ENCODE measurements at places on chromosomes 7 and 10.

DNA sequence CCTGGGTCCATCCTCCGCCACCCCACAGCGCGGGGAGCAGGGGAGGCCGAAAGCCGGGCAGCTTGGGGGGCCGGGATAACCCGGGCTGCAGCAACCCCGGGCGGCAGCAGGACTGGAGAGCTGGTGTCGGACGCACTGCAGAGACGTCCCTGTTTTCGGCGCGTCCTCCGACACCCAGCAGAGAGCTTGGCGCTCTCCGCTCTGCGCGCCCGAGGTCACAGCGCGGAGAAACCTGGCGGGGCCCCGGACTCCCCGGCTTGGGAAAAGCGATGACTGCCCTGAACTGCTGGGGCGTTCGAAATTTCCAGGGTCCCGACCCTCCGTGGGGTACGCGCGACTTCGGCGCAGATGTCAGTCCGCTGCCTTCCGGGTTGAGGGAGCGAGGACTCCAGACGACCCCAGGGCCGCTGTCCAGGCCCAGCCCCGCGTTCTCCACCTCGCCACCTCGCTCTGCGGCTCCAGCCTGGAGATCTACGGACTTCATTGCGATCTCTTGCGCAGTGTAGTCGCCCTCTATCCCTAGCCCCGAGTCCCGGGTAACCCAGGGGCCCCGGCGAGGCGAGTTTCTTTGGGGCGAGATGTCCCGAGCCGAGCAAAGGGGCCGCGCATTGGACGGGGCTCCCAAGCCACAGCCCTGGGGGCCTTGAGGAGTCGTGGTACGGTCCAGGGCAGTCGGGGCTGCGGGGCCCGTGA, 617 bp upstream of the FOXI2 start:
- DNase-seq = no peak

DNA sequence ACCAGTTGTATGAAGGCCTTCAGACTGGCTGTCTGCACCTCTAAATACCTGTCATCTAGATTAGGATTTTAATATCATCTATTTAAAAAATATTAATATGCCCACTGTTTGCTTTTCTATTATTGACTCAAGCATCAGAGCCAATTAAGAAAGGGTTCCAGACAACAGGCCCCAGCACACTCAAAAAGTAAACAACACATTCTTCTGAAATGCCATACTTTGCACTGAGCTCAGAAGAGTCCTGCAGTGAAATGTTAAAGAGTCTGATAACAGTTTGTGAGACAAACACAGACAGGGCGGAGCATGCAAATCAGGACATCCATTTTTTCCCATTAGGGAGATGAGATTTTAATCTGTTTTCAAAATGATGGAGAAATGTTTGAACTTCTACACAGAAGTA, 45.9 kb upstream of the KLF6 start:
- DNase-seq = no peak

GRCh38 chr7:37416378-37417106, 32.1 kb downstream of the ELMO1 start:
- no peak for DNase-seq

- no peak for DNase-seq
Observed at GRCh38 chr7:107387128-107387527, 82.7 kb upstream of the GPR22 start.

- no peak for DNase-seq
Observed at GRCh38 chr7:36232555-36232954, 79.5 kb downstream of the EEPD1 start.

DNA sequence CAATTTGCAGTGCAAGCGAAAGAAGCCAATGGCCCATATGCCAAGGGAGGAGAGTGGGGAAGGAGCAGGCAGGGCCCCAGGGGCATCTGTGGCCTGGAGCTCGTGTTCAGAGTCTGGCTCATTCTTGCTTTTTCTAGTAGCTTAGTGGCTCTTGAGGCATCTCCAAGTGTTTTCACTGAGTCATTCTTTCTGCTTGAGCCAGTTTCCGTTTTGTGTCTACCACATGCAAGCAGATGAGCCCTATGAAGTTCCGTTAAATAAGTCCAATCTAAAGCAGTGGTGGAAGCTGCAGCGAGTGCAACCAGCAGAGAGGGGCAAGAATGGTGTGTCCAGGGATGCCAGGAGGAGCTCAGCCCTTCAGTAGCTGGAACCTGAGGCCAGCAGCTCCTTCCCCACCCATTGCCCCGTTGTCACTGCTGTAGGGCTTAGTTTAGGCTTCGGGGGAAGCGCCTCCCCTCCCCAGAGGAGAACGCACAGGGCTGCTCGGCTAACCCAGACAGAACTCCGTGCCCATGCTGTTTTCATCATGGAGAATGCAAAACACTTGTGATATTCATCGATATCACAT, 57.4 kb upstream of the EBF3 start:
- DNase-seq = no peak

GRCh38 chr7:107715531-107715930, 28.4 kb upstream of the CBLL1 start:
- DNase-seq = no peak

GRCh38 chr10:241451-241850, 106.2 kb downstream of the ZMYND11 start:
- no peak for DNase-seq

DNA sequence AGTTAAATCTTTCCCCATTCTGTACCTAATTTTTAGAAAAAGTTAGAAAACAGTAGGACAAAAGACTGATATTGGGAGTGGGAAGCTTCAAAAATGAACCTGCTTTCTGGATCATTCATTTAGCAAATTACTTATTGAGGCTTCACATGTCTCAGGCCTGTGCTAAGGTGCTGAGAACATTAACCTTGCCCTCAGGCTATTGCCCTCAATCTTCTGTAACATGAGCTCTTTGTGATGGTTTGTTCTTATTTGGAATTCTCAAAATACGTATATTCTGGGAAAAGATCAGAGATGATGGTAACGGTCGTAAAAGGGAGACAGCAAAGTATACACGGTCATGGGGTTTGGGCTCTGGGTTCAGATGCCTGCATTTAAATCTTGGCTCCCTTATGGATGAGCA, 39.5 kb upstream of the PRKG1 start:
- DNase-seq = no peak

DNA sequence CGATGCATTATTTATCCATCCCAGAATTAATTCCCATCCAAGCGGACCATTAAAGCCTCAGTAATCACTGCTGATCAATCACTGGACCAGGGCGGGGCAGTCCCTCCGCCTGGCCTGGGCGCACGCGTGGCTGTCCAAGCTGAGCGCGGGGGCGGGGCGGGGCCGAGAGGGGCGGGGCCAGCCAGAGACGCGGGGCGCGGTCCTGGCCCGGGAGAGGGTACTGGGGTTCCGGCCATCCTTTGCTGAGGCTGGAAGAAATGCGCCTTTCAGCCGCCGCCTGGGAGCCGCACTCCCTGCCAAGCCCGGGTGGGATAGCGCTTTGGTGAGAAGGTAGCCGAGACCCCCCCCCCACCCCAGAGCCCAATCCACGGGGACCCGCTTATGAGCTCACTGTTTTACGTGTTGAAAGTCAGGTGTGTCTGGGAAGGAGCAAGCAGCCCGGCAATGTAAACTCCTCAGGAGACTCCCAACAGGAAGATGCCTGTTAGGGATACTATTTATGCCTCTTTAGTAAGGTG, at the start of gene ARHGAP22:
Gene ARHGAP22 (minus strand): TSS at position 83 of the 518 bp plus-strand sequence. CDS start 277 bp downstream, outside the sequence.
- DNase-seq = no peak

- DNase-seq = no peak
Observed at GRCh38 chr10:106765241-106765754, 399.2 kb downstream of the SORCS1 start.

DNA sequence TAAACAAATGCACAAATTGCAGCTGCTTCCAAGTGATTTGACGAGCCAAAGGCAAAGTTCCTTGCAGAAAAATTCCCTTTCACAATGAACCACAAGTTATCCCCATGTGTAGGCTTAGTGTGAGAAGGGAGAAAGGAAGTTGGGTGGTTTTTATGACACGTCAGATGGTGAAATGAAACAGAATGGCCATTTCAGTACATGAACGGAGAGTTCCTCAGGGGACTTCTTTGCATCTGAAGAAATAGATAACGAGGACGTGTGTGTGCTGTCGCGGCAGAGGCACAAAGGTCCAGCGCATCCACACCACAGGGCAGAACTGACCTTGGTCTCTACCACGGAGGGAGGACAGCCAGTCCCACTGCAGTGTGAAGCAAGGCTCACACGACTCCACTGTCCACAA, 135.9 kb downstream of the PAXIP1 start:
- no peak for DNase-seq

- DNase-seq = no peak
Observed at GRCh38 chr7:24025765-24026164, 258.2 kb upstream of the NPY start.

DNA sequence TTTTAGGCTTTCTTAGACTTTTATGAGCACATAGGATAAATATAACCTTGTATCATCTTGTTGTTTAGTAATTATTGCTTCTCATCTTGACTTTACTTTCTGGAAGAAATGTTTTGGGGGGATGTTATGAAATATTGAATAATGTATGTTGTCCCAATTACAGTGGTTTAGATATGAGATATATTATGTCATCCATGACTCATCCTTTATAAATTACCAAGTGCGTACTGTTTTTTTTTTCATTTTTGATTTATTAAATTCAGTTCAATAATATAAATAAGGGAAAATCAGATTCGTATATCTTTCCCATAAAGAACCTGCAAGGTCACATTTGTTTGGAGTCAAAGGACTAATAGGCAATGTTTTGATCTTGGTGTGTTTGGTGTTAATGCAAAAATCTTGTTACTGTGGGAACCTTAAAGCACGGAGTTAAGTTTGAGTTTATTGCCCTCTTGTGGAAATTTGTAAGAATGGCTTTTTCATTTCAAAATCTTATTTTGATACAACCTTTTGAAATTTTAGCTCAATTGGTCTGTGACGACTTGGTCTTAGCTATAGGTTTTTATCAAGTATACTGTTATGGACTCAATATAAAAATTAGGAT, 108.6 kb downstream of the SRI start:
- peak; percentile 65 for DNase-seq

DNA sequence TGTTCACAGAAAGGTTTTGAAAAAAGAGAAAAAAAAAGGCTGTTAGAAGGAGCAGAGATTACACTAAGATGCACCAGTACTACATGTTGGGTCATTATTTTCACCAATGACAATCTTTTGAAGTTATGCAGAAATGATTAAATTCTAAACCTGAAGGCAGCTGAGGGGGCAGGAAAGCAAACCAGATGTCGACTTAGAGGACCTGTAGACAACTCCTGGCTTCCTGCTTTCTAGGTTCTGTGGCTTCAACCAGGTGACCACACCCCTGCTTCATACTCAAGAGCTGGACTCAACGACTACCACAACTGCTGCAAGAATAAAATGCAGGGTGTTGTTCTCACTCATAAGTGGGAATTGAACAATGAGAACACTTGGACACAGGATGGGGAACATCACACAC, 30.0 kb downstream of the MYOF start:
- no peak for DNase-seq

DNA sequence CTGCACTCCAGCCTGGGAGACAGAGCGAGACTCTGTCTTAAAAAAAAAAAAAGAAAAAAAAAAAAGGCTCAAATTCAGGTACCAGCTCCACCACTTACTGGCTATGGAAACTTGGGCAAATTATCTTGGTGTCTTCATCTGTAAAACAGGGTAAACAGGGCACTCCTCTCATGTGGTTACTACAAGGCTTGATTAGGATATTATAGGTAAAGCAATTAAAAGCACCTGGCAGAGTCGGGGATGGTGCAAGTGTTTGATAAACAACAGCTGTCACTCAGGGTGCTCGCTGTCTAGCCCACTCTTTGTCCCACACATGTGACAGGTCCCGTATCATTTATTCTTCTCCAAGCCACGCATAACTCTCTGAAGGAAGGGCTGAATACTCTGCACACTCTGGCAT, 96.9 kb downstream of the SORBS1 start:
- no peak for DNase-seq

- no peak for DNase-seq
Observed at GRCh38 chr7:47661051-47661714, 79.3 kb upstream of the TNS3 start.

DNA sequence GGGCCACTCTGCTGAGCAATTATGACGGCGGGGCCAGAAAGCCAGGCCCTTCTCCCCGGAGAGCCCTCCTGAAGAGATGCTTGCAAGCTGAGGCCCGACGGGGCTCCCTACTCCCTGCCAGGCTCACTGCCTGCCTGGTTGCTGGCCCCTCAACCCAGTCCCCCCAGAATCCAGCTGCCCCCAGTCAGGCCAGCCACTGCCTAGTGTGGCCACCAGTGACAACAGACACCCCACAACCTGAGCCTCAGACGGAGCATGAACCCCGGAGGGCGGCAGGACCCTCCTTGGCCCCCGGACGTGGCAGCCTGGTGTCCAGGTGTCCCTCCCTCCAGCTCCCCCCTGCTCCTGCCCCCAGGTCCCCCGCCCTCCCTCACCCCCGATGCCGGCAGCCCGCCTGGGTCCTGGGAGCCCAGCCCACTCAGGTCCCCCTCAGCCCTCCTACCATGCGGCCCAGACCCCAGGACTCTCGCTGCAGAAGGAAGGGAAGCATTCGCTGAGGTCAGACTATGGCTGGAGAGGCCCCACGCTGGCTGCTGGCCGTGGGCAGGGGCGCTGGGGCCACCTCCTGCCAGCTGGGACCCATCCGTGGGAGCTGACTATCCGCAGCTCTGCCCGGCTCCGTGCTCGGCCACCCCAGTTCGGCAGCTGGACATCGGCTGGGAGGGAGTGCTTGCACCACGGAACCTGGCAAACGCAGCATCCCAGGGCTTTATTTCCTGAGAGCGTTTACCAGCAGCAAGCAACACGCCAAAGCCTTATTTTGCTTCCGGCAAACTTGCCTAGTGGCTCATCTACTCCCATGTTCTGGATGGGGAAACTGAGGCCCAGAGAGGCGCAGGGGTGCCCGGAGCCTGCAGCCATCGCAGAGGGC, 89.8 kb downstream of the UNCX start:
- DNase-seq = no peak

DNA sequence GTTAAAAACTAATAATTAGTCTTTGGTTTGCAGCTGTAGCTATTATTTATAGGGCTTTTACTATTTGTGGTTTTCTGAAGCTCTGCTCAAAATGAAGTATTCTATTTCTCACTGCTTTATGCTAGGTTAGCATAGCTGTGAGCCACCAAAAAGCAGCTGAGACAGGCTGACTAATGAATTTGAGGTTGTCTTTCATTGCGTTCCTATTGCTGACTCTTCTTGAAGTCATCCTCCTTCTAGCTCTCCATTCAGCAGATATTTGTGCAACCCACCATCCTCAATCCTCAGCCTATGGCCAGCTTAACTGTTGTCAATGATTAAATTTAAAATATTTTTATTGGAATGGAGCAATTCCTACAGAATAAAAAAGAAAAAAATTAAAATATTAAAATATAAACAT, 2.1 kb upstream of the RALA start:
- no peak for DNase-seq

DNA sequence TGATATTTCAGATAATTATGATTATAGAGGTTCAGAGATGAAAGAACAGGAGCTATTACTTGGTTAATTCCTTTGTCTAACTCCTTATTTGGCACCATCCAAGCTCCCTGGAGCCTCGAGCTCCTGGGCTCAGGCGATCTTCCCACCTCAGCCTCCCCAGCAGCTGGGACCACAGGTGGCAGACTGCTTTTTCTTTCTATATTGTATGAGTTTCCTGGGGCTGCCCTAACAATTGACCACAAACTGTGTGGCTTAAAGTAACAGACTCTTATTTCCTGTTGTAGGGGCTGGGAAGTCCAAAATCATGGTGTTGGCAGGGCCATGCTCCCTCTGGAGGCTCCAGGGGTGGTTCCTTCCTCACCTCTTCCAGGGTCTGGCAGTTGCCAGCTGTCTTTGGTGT, 163.3 kb upstream of the ADCY1 start:
- no peak for DNase-seq

All from SW 1271 (cell line).